CD4-positive, CD25-positive, alpha-beta regulatory T cell (primary cell): ENCODE measurements at places on chromosomes 11 and 22.

DNA sequence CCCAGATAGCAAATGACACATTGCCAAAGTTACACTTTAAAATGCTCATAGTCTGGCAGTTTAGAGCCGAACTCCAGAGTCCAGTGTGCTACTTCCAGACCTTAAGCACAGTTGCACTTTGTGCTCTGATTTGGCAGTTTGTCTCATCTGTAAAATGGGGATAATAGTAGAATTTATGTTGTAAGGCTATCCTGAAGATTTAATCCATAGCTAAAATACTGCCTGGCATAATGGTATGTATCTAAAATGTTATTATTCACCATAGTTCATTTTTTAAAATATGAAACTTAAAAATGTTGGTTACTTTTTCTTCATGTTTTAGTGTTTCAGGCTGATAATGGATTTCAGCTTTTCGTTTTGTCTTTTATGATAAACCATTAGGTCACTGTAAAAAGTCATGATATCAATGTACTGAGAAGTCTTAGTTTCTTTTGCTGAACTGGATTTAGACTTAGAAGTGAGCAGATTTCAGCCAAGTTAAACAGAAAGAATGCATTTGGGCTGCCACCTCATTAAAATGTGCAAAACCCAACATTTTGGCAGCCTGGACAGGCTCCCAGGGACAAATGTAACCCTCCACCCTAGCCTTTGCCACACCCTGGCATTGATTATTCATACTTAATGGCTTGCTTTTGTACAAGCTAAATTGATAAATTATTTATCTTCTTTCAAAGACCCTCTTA, 933 bp downstream of the OLFML1 start:
- DNase-seq: no peak

- DNase-seq: no peak
Measured at GRCh38 chr11:127738771-127739286, 738.3 kb upstream of the KIRREL3 start.

- no peak for DNase-seq
Measured at GRCh38 chr11:79388201-79388600, 52.6 kb downstream of the TENM4 start.

DNA sequence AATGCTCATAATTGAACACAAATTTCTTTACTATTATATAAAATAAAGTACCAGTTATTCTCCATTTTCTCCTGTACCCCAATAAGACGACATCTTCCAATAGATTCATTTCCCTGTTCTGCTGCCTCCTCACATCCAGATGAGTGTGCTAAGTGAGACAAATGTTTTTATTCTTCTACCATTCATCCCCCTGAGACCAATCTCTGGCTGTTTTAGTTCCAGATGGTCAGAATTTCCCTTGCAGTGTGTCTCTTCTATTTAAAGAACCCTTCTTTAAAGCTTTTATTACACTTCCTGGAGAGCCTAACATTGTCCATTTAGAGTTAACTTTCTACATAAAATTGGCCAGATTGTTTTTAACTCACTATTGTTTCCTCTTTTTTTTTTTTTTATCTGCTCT, 41.2 kb upstream of the GLYATL1 start:
- DNase-seq: no peak

DNA sequence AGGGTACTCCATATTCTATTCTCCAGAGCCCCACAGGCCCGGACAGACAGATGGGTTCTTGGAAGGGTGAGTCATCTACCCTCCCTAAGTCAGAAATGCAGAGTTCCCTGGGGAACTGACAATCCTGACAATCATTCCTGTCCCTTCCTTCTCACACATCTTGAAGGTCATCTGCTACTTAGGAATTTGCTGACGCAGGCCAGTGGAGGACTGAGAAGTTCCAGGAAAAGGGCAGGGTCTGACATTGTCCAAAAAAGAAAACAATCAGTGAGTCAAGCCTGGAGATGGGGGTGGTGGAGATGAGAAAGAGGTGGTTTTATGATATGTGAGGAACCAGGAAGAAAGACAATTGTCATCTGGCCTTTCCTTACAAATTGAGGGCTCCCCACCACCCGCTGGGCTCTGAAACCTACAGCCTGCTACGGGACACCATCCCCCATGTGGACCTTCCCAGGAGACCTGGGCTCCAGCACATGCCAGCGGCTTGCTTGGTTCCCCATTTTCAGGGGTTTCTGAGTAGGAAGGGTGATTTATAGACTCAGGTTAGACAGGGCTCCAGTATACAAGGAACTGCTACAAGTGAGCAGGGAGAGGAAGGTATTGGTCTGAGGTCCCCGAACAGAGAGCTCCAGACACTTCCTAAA, 12.9 kb downstream of the CD59 start:
- no peak for DNase-seq

- DNase-seq: no peak
Measured at GRCh38 chr11:130124096-130124495, 35.5 kb upstream of the ST14 start.

DNA sequence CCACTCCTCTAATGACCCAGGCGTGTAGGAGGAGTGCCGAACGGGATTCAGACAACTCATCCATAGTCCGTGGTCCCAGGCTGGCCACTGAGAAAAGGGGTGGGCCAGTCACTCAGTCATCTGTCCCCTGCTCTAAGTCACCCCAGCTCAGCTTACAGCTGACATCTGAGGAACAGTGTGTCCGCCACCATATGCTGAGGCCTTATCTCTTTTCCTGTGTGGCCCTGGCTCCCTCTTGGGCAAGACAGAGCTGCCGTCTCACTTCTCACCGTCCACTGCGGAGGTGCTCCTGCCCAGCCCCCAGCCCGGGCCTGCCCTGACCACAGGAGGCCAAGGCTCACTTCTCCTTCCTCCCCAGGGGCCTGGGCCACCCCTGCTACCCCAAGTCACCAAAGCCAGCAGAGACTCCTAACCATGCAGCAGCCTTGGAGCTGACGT, 6.8 kb downstream of the CCDC86 start:
- no peak for DNase-seq
